ENCODE measurements at places on chromosomes 13 and 19.

- DNase-seq: no peak
These were observed 1.4 kb downstream of the BST2 start for GRCh38 chr19:17404015-17404414.

DNA sequence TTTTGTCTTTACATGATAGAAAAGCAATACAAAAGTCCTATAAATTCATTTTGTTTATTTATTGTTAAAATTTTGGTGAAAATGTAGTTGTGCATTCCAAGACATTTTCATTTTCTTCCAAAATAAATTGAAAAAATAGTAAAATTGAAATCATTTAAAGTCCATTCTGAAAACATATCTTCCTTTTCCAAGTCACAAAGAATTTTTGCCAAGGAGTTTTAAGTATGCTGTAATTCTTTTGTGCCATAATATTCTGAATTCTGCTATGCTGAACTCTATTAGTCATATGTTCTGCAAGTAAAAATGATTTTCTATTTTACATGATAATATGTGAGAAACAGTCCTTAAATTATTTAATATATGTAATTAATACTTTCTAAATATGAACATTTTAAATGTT lies 879.6 kb upstream of the SLC10A2 start:
- no peak for DNase-seq

- no peak for DNase-seq
These were observed 15.6 kb upstream of the ZNF763 start for GRCh38 chr19:11949201-11949600.

DNA sequence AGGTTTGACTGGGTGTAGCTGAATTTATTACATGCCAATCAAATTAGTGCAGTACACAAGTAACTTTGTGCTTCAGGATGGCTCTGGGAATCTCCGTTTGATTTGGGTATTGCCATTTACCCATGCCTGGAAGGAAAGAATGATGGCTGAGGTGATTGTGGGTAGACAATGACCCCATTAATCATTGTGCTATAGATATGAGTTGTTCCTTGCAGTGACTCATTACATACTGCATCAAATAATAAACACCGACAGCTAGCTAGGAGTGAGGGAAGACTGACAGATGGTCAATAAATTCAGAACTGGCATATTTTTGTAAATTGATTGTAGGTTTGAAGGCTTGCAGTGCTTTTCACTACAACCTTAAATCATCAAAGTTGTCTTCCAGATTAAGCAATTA lies 1069.5 kb downstream of the DIAPH3 start:
- no peak for DNase-seq

- no peak for DNase-seq
These were observed 14.4 kb downstream of the NAXD start for GRCh38 chr13:110629735-110630134.

- no peak for DNase-seq
These were observed 12.3 kb downstream of the KCNN4 start for GRCh38 chr19:43768273-43769050.

DNA sequence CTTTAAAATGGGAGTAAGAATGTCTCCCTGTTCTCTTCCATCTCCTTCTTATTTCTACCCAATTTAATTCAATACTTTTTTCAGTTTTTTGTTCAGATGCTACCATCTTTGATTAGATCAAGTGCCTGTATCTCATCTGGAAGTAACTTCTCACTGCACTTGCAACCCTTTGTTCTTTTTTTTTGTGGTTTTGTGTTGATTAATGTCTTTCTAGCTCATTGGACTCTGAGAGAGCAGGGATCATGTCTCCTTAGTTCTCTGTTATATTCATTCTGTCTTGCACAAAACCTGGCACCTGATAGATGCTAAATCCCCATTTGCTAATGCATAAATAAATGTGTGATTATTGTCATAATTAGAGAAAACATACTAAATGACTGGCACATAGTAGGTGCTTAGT lies 834 bp upstream of the ITGBL1 start:
- DNase-seq: no peak

DNA sequence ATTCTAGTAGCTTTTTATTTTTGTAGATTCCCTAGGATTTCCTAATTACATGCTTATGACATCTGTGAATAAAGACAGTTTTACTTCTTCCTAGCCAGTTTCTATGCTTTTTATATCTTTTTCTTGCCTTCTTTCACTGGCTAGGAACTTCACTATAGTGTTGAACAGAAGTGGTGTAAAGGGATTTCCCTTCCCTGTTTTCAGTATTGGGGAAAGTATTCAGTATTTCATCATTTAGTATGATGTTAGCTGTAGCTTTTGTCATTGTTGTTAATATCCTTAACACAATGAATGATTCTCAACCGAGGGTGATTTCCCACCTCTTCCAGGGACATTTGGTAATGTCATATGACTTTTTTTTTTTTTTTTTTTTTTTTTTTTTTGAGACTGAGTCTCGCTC lies 77.3 kb downstream of the SLC6A16 start:
- no peak for DNase-seq

- no peak for DNase-seq
These were observed 767 bp upstream of the ZNF793 start for GRCh38 chr19:37505958-37506386.

- no peak for DNase-seq
These were observed 35.9 kb downstream of the RAB20 start for GRCh38 chr13:110525328-110526319.

DNA sequence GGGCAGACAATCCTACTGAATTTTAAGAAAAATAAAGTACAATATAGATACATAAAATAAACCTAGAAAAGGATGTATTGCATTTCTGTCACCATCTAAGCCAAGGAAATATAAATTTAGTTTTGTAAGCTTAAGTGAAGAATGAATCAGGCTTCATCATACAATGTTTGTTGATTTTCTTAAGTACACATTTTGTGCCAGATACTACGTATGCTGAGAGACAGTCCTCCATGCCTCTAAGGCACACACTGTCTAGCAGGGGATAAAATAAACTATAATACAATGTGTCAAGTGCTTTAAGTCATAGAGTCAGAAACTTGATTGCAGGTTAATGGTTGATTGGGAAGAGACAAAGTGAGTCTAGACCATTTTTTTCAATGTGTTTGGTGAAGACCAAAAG lies 465.7 kb downstream of the TBC1D4 start:
- no peak for DNase-seq

DNA sequence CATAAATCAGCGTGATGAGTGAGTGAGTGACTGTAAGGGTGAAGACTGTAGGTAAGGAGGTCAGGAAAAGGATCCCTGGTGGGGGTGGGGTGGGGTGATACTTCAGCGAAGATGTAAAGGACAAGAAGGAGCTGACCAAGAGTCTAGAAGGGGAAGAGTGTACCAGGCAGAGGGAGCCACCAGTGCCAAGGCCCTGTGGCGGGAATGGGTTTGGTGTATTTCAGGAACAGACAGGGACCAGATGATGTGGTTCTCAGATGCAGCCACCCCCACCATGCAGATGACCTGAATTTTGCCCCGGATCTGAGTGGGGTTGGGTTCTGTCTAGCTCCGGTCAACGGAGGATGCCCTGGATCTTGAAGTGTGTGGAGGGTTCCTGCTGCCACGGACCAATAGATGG lies 30.1 kb upstream of the SLC7A10 start:
- no peak for DNase-seq

GRCh38 chr13:33996636-33997035 lies 178.7 kb downstream of the RFC3 start:
- DNase-seq: no peak

DNA sequence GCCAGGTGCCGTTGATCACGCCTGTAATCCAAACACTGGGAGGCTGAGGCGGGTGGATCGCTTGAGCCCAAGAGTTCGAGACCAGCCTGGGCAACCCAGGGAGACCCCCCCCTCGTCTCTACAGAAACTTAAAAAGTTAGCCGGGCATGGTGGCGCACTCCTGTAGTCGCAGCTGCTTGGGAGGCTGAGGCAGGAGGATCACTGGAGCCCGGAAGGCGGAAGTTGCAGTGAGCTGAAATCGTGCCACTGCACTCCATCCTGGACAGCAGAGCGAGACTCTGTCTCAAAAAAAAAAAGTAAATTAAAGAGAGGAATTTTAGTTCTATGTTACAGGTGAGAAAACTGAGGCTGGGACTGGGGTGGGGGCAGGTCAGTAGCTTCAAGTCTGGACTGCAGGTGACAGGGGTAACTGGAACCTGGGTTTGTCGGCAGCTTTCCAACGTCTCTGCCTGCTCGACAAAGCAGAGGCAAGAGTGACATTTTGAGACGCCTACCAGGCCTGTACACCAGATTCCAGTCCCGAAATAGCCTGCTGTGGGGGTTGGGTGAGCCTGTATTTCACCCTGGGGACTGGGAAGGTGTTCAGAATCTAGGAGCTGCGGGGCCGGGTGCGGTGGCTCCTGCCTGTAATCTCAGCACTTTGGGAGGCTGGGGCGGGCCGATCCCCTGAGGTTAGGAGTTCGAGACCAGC lies 1.2 kb downstream of the SELENOW start:
- peak; percentile 45 for DNase-seq

DNA sequence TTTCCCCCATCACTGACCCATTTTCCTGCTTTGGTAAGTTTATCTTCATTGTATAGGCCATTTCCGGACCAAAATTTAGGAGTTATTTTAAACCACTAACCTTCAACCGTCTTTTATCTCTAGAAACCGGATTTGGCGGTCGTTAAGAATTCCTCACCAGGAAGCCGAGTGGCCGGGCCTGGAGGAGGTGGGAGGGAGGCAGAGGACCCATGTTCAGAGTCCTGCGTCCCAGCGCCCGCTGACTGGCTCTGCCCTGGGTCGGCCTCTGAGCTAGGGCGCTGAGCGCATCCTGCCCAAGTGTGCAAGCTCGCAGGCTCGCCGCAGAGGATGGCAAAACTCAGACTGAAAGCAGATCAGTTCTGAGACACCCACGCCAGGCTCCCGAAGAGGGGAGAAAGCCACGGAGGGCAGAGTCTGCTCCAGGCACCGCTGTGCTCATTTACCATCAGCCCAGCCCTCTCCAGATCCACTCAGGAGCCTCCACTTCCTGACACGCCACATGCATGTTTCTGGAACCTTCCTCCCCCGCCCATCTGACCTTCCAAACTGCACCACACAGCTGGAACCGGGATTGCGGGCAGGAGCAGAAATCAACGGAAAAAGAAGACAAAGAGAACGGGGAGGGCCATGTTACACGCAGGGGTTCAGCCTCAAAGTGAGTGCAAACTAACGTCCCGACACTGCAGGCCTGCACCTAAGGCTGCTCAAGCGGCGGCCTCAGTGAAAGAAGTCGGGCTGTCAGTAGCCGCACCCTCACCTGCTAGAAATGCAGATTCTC lies 8.3 kb downstream of the COL4A1 start:
- no peak for DNase-seq

DNA sequence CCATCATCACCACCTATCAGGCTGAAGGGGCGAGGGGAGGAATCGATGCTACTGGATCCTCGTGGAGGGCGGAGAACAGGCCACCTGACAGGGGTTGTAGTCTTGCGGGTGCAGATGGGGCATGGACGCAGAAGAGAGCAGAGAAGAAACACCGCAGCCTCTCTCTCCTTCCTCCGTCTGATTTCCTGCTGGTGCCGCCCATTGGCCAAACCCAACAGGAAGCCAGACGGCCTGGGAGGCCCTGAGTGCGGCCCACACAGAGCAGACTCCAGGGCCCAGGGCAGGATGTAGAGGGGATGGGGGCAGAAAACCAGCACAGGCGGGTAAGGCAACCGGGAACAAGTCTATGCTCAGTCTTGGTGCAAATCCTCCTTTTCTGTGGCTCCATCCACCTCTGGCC lies 15.4 kb downstream of the CEBPA start:
- DNase-seq: no peak

GRCh38 chr19:33403221-33403972 lies 29.9 kb downstream of the CEBPG start:
- no peak for DNase-seq

Measured in C1 segment of cervical spinal cord (tissue), 14 donors.